ENCODE measurements at places on chromosomes 6 and 20.

GRCh38 chr6:47455533-47456209 lies 21.9 kb upstream of the CD2AP start:
- DNase-seq, result no peak

GRCh38 chr20:20658123-20658522 lies 54.3 kb downstream of the RALGAPA2 start:
- DNase-seq, result no peak

- DNase-seq, result no peak
Observed at GRCh38 chr6:132227904-132228303, 173.4 kb downstream of the MOXD1 start.

GRCh38 chr20:43913291-43914025 lies 1.2 kb upstream of the TOX2 start:
- no peak for DNase-seq

GRCh38 chr6:110430236-110430635 lies 14.9 kb upstream of the DDO start:
- DNase-seq, result no peak

- no peak for DNase-seq
Observed at GRCh38 chr20:56805966-56806365, 176.9 kb downstream of the TFAP2C start.

DNA sequence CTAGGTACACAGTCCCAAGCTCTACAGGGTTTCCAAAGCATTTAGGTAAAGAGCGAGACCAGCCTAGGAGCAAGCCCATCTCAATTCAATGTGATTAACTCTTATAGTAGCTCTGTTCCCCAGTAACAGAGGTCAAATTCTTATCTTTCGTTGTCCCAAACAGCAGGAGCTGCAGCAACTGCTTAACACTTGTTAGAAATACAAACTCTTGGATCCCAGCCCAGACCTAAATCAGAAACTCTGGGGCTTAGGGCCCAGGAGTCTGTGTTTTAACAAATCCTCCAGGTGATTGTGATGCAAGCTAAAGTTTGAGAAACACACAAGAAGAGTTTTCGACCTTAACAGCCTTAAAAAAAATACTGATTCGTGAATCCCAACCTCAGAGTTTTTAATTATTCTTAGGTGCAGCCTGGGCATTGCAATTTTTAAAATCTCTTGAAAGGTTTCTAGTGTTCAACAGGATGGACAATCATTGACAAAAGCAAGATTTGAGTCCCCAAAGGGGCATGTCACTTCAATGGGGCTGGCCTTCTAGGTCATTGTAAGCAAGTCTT lies 127.4 kb upstream of the HCRTR2 start:
- DNase-seq, result no peak

- DNase-seq, result no peak
Observed at GRCh38 chr6:147238164-147238563, 33.9 kb downstream of the STXBP5 start.

GRCh38 chr6:90088009-90088408 lies 193.7 kb downstream of the GJA10 start:
- DNase-seq, result no peak

- no peak for DNase-seq
Observed at GRCh38 chr6:123380257-123380656, 256.5 kb downstream of the TRDN start.

DNA sequence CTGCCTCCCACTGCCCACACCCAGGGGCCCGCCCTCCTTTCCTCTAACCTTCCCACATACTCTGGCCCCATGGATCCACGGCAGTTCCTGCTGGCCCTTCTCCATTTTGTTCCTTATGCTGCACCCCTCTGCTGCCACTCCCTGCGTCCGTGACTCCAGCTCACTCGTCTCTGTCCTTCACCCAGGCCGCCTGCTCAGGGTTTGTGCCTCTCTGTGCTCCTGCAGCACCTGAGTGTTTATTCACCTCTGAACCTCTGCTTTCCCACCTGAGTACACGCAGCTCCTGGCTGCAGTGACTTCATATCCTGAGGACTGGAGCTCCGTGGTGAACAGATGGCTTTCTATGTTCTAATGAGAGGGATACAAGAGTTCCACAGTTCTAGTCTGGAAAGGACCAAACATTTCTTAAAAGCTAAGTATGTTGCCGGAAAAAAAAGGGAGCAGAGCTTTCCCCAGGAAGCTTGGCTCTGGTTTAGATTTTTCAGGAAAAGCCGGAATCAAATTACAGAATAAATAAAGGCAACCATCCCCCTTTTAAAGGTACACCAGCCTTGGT lies 1.5 kb upstream of the GNRH2 start:
- DNase-seq, result no peak

DNA sequence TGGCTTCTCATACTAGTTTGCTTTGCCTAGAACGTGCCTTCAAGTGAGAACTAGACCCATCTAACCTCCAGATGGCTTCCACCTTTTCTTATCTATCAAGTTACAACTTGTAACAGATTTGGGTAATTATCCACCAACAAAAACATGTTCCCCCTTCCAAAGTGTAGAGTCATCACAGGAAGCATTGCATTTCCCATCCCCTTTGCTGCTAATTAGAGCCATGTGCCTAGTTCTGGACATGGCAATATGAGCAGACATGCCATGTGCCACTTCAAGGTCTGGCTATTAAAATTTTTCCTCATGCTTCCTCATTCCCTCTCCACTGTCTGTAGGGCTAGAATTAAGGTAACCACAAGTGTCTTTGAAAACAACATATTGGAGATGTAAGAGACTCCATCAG lies 814.4 kb downstream of the TENT5A start:
- DNase-seq, result no peak

- no peak for DNase-seq
Observed at GRCh38 chr6:94713446-94713845, 863.9 kb upstream of the MANEA start.

- no peak for DNase-seq
Observed at GRCh38 chr6:94130478-94130877, 711.1 kb upstream of the EPHA7 start.

GRCh38 chr6:169962604-169963469 lies 211.4 kb downstream of the ERMARD start:
- no peak for DNase-seq

DNA sequence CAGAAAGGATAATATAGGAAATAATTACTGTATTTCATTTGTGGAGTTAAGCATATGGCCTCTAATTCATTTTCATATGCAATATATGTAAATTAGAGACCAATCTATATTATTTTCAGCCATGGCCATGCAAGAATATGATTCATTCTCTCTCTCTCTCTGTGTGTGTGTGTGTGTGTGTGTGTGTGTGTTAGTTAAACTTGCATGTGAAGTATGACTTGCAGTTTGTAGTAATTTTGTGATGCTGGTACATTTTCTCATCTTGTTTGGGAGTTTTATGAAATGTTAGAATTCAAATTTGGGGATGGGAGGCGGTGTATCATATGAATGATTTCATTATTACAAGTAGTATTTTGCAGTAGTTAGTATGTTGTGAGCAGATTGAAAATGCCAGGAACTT lies 74.8 kb downstream of the JARID2 start:
- DNase-seq, result no peak

DNA sequence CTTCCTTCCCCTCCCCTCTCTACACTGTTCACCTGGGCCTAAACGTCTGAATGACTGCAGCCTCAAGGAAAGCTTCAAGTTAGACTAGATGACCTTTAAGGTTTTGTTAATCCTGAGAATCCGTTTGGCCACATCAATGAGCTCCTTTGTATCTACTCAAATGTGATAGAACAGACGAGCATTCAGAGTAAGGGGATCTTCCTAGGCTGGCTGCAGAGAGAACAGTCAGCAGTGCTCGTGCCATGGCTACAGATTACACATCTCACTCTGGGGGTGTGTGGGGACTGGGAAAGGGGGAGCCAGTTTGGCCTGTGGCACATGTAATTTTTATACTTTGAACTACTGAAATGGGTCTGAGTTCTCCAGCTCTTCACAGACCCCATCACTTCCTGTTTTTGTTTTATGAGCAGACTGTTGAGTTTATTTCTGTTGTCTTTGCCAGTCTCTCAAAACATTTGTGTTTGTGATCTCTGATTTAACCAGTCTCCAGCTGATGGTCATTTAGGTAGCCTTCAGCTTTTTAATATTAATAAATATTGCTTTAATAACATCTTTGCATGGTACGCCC lies 50.9 kb downstream of the KCNS1 start:
- DNase-seq, result no peak

DNA sequence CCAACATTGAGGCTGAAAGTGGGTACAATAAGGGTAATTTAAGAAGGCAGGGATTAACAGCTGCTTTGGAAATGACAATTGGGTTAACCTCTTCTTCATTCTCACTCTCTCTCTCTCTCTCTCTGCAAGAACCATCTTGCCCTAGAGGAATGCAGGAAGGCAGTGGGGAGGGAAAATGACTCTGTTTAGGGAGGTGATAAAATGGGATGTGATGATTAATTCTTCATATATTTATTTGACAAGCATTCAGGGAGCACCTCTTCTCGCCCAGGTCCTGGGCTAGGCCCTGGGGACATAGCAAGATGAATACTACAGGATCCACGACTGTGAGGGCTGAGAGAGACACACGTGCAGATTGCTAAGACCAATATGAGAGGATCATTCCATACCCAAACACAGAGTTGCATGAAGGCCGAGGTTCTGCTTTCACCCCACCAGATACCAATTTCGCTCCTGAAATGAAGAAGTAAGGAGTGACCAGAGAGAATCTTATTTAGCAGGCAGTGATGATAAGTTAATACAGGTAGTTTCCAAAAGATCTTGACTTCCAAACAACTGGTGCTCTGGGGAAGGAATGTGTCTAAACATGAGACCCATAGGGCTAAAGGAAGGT lies 13.3 kb upstream of the PTPN1 start:
- DNase-seq, result no peak

GRCh38 chr6:18485660-18486435 lies 98.7 kb downstream of the RNF144B start:
- no peak for DNase-seq

- DNase-seq, result no peak
Observed at GRCh38 chr6:85679445-85680123, 36.9 kb upstream of the SYNCRIP start.

- DNase-seq, result no peak
Observed at GRCh38 chr20:61541537-61541936, 289.5 kb downstream of the CDH4 start.

DNA sequence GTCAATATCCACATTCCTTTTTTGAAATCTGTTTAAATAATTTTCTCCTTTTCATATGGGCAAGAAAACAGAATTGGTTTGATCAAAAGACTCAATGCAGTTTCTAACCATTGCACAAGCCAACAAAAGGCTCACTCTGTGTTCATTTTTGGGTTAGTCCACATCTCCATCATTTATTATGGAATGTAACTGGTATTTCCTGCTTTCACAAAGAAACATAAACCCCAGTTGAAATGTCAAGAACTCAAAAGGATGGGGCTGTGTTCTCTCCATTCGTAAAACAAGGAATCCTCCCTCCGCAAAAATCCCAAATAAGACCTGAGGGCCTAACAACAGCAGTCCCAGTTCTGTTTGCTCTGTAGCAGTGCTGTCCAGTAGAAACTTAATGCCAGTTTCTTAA lies 420.9 kb downstream of the GJA1 start:
- DNase-seq, result no peak

- DNase-seq, result no peak
Observed at GRCh38 chr6:110951008-110951407, 7.5 kb upstream of the GTF3C6 start.

- DNase-seq, result no peak
Observed at GRCh38 chr6:1316489-1316971, 4.6 kb downstream of the FOXQ1 start.

- no peak for DNase-seq
Observed at GRCh38 chr6:55293116-55293515, 34.2 kb upstream of the GFRAL start.

- DNase-seq, result no peak
Observed at GRCh38 chr6:107977283-107977682, 19.3 kb upstream of the SEC63 start.

GRCh38 chr20:43938017-43938655 lies 23.5 kb downstream of the TOX2 start:
- no peak for DNase-seq

DNA sequence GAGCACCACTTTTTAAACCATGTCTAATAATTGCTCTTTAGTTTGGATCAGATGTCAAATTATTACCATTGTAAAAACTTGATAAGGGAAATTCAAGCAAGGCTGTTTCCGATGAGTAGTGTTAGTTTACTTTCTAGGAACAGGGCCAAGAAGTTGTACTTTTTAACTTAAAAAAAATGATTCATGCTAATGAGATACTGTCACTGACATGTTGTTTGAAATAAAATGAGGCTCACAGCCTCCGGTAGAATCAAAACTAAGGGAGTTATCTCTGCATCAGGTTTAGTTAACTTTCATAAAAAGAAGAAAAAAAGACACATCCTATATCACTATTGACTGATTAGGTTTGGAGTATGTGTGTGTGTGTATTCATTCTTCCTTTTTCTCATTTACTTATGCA lies 55.2 kb upstream of the SUPT3H start:
- no peak for DNase-seq

DNA sequence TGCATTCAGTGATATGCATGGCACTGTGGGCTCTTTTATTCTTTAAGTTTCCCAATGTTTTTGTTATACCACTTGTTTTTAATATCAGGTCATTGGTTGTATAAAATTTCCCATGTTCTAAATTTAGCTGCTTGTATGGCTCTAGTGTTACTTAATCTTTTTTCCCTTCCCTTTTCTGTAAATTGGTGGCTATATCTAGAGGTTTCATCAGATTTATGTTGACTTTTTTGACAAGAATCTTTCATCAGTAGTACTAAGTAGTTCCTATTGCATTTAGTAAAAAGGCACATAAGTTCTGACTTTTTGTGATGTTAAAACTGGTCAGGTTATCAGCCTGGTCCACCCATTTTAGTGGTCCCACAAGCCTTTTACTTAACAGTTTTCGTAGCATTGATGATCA lies 51.1 kb downstream of the MMS22L start:
- no peak for DNase-seq

- no peak for DNase-seq
Observed at GRCh38 chr6:18262702-18263417, 1.5 kb downstream of the DEK start.

DNA sequence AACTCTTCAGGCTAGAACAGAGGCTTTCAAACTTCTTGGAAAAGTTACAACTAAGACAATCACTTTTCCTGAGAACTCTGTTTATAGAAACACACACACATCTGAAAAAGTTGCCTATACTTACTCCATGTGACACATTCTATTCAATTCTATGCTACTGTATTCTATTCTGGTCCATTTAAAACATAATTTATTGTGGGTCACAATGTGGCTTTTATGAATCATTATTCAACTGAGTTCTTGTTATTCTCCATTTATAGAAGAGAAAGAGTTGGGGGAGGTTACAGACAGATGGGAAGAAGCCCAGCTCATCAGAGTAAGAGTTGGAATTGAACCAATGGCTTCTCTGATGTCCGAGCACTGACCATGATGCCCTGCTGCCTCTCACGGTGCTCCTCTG lies 21.6 kb upstream of the BCAS1 start:
- DNase-seq, result no peak

GRCh38 chr6:100877851-100878250 lies 3.3 kb downstream of the ASCC3 start:
- DNase-seq, result no peak

- DNase-seq, result no peak
Observed at GRCh38 chr20:6026051-6026450, 27.8 kb downstream of the LRRN4 start.

GRCh38 chr20:37439223-37439933 lies 81.7 kb upstream of the NNAT start:
- no peak for DNase-seq

Data from stimulated activated CD8-positive, alpha-beta memory T cell treated with anti-CD3 and anti-CD28 coated beads, Interleukin-4, amount 100 ng/mL, for 1 hour (primary cell).